ENCODE measurements at places on chromosomes 3 and 15.

GRCh38 chr15:52184721-52185120 lies 6.5 kb downstream of the GNB5 start:
- DNase-seq, result no peak

DNA sequence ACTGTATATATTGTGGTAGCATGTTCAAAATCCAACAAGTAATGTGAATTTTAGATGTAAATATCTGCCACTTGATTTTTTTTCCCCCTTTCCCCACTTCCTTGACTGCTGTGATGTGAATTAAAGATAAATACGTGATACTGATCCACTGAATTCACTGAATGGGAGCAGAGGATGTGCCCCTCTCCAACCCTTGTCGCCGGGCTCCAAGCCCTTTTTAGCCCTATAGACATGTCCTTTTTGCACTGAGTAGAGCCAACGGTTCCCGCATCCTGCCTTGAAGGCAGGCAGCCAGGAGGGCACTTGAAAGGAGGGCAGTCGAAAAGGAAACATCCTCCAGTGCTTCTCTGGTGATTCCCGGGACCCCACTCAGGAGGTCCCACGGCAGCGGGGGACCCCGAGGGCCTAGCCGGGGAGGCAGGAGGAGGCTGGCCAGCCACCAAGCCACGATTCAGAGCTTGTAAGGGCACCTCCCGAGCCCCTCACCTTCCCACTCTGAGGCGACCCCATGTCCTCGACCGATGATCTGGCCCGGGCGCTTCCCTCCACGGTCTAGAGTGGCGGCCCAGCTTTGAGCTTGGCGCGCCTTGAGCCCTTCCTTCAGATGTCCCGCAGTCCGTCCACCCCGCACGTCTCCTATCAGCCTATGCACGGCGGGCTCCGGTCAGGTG lies 901 bp upstream of the MANF start:
- DNase-seq, result no peak

DNA sequence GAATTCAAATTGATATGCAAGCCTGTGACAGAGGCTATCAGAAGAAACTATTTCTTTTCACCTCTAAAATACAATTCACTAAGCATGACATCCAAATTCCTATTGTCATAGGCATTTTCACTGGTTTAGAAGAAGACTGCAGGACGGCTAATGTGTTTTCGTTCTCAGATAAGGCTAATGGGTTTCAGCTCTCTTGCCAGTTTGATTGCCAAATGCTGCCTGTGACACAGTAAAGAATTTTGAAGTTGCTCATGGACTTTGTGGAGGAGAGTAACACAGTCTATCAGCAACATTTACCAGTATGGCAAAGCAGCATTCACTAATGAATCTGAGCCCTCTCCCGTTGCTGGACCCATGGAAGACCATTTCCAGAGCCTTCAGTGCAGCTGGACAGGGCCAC lies 948.1 kb downstream of the FHIT start:
- DNase-seq, result no peak

DNA sequence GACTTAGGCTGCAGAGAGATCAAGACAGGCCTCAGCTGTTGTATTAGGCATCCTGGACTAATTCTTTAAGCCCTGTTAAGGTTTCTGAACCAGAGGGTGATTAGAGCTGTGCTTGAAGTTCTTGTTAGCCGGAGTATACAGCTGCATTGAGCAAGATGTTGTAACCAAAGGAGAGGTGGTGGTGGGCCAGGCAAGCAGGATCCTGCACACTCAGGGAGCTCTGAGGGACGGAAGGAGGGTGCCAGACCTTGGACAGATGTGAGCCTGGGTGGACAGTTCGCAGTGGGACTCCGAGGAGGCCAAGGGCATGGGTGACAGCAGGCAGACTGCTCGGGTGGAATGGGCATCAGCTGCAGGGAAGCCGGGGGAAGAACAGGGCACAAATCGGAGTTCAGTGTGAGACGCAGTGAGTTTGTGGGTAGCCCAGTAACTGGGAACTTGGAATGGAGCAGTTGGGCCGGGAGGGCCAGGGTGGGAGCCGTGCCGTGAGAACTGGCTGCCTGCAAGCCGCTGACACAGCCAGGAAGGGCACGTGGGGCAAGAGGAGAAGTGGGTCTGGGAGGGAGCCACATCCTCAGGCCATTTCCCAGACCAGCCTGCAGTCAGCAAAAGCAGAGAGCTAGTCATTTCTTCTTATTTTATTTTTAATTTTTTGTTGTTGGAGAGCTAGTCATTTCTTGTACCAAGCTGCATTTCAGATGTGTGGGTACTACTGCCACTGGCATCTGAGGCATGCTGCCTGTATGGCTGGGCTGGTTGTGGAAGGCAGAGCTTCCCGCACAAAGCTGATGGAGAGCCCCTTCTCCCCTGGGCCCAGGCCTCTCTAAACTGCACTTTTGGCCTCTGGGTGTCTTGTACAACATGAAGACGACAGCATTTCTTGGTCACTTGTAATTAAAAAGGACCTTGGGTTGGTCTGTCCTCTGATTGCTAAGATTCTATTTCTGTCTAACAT lies 61.0 kb downstream of the PGPEP1L start:
- no peak for DNase-seq

- DNase-seq, result no peak
Measured at GRCh38 chr15:37009288-37009687, 91.1 kb downstream of the MEIS2 start.

- DNase-seq, result no peak
Measured at GRCh38 chr3:88963003-88963402, 144.4 kb upstream of the EPHA3 start.

DNA sequence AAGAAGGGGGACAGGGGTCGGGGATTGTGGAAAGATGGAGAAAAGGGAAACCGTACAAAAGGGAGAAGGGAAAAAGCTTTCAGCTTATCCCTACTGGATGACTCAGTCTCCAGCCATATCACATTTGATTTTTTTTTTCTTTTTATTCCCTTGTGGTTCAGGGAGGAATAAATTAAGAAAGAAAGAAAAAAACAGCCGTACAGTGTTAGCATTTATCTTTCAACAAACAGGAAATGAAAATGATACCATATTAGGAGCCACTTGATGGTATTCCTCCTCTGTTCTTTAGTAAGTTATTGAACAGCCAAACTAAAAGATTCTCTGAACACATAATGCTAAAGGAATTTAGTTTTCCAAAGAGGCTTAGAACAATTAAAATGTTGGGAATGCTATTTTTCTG lies 594.4 kb downstream of the FOXP1 start:
- DNase-seq, result no peak

GRCh38 chr3:153601374-153601853 lies 439.4 kb downstream of the RAP2B start:
- DNase-seq, result no peak

All from NCI-H1930 (cell line).